ENCODE measurements at places on chromosomes 2 and 18.

- no peak for DNase-seq
Measured at GRCh38 chr2:112542984-112543661, 858 bp downstream of the POLR1B start.

GRCh38 chr2:95014126-95014708, 11.3 kb upstream of the MAL start:
- DNase-seq, result no peak

DNA sequence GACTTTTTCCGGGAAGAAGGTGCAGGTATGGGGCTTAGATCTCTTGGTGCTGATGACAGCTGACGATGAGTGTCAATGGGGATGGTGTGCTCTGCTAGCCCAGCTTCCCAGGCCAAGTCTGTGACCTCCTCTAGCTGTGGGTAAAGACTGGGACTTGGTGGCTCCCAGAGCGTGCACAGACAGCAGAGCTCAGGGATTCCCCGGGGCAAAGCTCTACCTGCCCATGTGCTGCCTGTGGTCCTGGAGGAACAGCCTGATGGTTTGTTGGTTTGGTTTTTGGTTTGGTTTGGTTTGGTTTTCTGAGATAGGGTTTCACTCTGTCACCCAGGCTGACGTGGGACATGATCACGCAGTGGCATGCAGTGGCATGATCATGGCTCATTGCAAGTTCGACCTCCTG, 19.2 kb downstream of the ATP6V1B1 start:
- DNase-seq, result no peak

DNA sequence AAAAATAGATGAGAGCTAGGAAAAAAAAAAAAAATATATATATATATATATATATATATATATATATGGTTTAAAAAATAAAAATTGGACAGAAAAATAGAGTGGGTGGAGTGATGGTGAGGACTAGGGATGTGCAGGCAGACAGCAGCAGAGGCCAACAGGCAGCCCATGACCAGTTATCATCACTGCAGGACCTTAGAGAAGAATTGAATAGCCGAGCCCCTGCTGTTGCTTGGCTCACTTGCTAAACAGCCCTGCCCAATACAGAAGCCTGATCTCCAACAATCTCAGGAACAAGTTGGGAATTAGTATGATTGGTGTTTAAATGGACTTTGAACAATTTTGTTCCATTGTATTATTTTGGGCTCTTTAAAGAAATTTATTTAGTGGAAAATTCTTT, 967.5 kb upstream of the PIK3C3 start:
- no peak for DNase-seq

DNA sequence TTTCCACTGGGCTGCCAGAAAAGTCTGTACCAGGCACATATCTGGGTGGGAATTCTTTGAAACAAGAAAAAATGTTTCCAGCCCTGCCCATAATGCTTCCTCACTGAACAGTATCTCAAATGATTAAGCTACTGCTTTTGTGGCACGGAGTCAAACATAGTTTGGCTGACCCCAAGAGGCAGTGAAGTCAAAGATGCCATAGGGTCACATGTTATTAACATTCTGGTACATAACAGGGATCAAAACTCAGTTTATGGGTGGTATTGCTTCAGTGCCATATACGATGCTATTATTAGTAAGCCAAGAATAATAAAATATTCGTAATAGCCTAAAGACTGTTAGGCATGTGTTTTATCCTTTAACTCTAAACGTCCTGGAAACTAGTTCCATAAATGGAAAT, 112.4 kb downstream of the FEZ2 start:
- DNase-seq, result no peak

GRCh38 chr2:154697418-154698252, 860 bp upstream of the KCNJ3 start:
- no peak for DNase-seq

DNA sequence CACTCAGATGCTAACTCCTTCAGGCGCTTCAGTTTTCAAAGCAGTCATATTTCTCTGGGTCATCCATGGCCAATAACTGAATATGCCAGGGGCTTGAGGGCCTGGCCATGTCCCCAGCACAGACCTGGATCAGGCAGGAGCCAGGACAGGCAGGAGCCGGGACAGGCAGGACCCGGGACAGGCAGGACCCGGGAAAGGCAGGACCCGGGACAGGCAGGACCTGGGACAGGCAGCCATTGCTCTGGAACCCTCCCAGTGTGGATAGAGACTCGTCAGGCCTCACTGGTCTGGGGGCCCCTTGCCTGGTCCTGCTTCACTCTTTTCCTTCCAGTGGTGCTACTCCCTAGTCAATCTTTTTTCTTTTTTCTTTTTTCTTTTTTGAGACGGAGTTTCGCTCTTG, 117.5 kb upstream of the TEX51 start:
- no peak for DNase-seq

DNA sequence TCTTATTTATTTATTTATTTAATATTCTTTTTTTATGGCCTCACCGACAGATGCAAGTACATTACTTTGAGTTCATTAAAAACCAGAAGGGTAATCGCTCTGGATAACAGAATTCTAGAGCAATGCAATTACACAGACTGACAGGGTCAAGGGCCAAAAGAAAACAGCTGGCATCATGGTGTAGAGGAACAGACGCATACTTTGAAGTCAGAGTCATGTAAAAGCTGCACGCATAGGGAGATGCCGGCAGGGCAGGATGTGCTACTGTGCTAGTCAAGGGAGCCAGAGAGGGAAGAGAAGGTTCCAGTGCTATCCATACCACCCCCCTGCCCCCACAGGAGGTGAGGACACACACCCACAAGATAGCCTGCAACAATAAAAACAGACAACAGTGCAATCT, 115.2 kb upstream of the TFCP2L1 start:
- DNase-seq, result no peak

GRCh38 chr2:2866459-2866858, 511.2 kb downstream of the EIPR1 start:
- no peak for DNase-seq

GRCh38 chr18:75219745-75220375, 9.3 kb downstream of the TSHZ1 start:
- DNase-seq, result no peak

DNA sequence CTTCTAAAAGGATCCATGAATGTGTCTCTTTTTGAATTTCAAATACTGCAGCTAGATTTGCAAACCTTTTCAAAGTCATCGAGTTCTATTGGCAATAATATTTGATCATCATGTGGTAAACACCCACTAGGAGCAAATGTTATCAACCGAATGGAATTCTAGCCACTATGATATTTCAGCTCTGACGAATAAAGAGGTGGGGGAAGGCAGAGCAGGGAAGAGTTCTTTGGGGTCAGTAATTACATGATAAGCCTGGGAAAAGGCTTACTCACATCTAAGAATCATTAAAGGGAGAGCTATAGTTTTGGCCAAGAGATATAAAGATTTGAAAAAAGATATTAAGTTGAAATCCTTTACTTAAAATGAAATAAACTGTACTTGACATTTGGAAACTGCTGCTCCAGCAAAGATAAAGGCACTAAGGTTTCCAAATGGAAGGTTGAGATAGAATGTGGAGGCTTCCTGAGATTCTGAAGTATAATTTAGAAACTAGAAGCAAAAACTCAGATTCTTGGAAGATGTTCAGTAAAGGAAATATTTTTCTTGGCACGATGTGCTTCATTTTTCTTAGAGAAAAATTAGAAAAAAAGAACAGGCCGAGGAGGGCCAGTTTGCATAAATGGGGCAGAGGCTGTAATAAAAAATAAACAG, 104.7 kb upstream of the ARHGAP28 start:
- no peak for DNase-seq

DNA sequence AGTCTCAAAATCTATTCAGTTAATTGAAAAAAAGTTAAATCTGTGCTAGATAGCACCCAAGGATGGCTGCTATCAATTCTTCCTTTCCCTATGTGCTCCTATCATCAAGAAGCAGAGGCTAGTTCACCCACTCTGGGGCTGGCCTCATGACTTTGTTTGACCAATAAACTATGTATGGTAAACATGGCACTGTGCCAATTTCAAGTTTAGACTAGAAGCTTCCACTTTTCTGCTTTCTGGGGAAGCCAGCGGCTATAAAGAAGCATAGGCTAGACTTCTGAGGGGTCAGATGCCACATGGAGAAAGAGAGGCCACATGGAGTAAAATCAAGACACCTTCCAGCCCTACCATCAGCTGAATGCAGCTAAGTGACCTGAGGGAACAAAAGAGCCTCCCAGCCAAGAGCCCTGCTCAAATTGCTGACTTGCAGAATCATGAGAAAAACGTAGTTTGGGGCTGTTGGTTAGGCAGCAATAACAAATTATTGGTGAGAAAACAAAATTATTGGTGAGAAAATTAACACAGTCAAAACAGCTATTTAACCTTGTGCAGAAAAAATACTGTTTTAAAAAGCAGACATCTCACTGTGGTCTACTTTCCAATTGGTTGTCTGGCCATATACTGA, 86.5 kb upstream of the SLC14A2 start:
- no peak for DNase-seq

GRCh38 chr18:49285627-49286026, 174.8 kb downstream of the DYM start:
- no peak for DNase-seq

- DNase-seq, result no peak
Measured at GRCh38 chr2:136468799-136469369, 296.5 kb upstream of the THSD7B start.

GRCh38 chr2:236671896-236672562, 102.4 kb downstream of the ACKR3 start:
- no peak for DNase-seq

DNA sequence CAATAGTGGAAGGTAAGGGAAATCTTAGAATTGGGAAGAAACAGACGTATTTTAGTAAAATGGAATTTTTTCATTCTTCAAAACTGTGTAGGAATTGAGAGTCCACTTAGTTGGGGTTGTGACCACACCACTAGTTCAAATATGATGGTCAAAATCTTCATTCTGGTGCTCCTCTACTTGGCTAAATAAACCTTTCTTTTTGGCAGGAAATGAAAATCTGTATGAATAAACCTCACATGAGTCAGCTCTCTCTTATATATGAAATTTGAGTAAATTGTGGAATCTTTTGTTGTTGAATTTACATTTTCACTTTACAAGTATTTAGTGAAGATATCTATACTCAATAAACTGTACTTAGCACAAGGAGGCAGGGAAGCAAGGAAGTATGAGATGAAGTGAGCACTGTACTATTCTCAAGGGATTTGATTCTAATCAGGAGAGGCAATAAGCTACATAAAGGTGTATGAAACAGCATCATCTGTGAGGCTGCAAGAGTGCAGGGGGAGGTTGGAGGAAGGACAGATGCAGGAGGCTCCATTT, 20.5 kb downstream of the IL18R1 start:
- no peak for DNase-seq

DNA sequence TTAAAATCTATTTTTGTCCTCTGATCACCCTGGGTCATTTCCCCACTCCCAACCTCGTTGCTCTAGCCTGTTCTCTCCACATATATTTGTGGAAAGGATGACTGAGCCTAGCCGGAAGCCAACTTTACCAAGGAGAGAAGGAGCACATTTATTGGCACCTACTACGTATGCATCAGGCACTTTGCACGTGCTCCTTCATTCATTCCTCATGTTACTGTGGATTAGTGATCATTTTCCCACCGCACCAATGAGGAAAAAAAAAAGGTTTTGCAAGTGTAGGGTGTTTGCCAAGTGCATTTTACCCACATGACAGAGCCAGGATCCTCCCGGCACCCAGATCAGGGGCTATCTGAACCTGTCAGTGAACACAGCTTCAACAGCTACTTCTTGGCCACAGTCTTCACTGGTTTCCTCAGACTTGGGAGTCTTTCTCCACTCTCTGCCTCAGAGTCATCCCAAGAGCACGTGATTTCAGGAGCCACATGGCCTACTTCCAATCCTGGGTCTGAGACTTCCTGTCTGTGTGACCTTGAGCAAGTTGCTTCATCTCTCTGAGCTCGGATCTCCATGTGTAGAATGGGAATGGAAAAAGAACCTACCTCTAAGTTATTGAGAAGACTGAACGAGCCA, 1.9 kb upstream of the C1QL2 start:
- no peak for DNase-seq

DNA sequence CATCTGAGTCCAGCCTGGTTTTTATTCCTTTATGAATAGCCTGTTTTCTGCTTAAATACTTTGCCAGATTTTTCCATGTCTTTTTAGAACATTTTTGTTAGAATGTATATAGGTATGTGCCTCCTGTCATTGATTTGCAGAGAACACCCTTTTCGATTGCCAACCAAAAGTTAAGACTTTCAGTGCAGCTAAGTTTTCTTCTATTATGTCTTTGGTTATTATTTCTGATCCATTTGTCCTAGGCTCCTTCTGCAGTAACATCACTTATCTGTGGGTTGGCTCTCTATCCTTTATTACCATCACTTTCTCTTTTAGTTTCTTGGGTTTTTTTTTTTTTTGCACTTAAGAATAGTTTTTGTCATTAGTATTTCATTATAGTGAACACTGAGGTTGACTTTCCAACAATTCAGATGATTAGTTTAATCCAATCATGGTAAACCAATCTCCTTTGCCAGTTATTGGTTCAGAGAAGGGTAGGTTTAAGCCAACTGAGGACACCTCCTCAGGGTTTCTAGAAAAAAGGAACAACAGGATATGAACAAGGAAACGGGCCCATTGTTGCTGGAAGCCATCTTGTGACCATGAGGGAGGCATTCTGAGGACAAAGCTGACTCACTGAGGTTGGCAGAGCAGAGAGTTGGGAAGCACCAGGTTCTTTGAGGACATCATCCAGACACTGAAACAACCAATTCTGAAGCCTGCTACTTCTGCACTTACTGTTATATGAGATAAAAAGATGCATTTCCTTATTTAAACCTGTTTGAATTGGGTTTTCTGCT, 37.9 kb upstream of the GBX2 start:
- no peak for DNase-seq

DNA sequence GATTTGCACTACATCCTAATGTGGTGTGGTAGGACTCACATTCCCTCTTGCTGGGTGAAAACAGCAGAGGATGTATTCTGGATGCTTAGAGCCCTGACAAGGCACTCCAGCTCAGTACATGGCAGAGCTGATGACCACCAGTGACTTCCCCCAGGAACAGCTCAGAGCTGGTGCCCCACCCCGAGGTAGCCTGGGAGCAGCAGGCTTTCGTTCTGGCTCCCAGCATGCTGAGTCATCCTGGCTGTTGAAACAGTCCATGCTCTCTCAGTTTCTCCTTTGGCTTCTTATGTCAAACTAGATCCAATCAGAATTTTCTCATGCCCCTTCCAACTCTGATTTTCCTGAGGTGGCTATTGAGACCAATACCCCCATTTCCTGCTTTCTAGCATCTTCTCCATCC, 438.2 kb downstream of the NBAS start:
- DNase-seq, result no peak

- DNase-seq, result no peak
Measured at GRCh38 chr2:202883987-202884675, 12.6 kb upstream of the ICA1L start.
